ENCODE measurements at places on chromosomes 2 and 18.

- no peak for DNase-seq
These were observed 32.7 kb upstream of the CCDC68 start for GRCh38 chr18:54991981-54992380.

DNA sequence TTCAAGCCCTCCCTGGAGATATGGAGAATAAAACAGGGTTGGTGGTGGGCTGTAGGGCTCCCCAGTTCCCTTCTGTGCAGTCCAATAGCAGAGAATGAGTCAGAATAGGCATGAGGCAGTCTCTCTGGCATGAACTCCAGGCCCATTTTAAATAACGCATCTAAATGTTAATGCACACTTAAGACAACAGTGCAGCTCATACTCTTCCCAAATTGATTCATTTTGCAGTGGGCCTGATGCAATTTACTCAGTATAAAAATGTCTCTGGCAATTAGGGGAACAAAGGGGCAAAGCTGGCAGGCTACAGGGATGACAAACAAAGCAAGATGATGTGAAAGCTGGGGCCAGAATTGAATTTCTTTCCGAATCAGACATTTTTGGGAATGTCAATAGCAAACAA lies 402.8 kb downstream of the CLIP4 start:
- no peak for DNase-seq

DNA sequence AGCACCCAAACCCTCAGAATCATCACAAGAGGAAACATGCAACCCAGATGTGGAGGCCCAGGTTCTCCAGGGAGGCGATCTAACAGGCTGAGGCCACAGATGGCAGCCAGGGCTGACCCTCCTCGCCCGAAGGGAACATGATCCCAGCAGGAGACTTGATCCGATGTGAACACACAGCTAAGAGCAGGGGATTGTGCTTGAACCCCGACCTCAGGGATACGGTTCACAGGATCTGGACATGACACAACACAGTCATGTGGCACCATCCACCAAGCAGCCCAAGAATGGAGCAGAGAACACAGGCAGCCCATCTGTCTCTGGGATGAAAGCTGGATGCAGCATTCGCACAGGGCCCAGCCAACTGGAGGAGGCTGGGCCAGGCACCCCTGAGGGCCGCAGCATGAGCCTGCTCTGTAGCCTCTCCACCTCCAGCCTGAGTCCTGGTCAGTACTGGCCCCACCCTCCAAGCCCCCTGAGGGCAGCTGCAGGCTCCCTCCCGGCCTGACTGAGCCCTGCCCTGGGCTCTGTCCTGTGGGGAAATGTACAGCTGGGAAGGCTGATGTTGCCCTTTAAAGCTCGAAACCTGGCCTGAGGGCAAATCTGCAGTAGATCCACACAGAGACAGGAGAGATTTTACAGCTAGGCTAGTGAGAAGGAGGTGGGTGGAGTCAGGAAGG lies 39.0 kb downstream of the AQP12A start:
- DNase-seq = no peak

- no peak for DNase-seq
These were observed 33.3 kb downstream of the CNGA3 start for GRCh38 chr2:98379311-98380202.

DNA sequence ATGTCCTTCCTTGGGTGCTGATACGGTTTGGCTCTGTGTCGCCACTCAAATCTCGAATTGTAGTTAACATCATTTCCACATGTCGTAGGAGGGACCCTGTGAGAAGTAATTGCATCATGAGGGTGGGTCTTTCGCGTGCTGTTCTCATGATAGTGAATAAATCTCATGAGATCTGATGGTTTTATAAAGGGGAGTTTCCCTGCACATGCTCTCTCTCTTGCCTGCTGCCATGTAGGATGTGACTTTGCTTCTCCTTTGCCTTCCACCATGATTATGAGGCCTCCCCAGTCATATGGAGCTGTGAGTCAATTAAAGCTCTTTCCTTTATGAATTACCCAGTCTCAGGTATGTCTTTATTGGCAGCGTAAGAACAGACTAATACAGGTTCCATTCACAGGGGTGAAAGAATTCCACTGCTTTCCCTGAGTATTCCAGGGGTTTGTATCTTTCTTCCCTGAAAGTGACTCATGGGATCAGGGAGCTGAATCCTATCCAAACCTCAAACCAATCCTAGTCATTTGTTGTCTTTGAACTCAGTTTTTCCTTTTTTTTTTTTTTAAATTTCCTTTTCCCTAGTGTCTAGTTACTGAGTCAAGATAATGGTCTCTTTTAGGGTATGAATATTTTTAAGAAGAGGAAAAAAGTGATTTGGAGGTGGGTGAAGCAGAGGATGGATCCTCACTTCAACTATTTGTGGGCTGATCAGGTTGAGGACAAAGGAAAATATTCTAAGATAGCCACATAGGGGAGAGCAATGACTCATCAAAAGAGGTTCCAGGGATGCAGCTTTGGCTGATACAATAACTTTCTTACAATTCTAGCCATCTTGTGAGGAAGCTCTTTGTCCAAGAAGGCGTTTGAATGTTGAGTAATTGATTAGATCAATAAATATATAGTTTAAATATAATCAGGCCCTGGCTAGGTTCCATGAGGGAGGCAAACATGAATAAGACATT lies 19.5 kb upstream of the KCNE4 start:
- DNase-seq = no peak

DNA sequence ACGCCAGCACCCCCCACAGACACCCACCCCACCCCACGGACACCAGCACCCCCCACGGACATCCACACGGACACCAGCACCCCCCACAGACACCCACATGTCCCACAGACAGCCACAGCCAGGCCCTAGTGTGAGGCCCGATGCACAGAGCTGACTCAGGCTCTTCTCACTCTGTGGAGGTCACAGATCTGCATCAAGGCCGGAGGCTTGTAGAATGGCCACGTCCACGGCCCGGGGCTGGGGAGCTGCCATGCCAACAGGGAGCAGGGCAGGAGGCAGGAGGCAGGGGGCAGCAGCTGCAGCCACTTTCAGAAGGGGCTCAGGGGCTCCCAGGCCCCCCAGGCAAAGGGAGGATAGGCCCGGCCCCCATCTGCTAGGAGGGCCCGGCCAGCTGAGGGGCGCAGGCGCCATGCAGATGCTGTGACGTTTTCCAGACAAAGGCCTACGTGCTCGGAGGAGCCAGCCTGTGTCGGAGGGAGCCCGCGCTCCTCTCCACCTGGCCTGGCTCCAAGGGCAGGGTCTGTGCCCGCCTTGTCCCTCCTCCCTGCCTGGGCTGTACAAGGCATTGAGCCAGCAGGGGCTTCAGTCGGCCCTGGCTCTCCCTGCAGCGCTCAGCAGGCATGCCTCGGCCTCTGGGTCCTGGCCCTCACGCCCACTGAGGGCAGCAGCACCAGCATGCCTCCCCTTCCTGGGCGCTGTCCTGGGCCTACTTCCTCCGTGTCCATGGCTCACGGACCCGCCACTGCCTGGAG lies 249.0 kb downstream of the TWIST2 start:
- DNase-seq = no peak

- no peak for DNase-seq
These were observed 198.2 kb downstream of the PTGR3 start for GRCh38 chr18:75010689-75011088.

All from stimulated activated CD4-positive, alpha-beta T cell treated with anti-CD3 and anti-CD28 coated beads, Interleukin-15, amount 100 ng/mL, for 1 hour (primary cell).